Naive thymus-derived CD4-positive, alpha-beta T cell (primary cell): ENCODE measurements at places on chromosomes 12 and 14.

- H3K4me1 ChIP-seq: no peaks in the 10 kb centered on the region
- H3K36me3 ChIP-seq: no peaks in the 10 kb centered on the region
- H3K4me3 ChIP-seq: no peak overlapping the region
- no peak for DNase-seq
Observed at GRCh38 chr12:67382241-67382871, 113.2 kb downstream of the CAND1 start.

DNA sequence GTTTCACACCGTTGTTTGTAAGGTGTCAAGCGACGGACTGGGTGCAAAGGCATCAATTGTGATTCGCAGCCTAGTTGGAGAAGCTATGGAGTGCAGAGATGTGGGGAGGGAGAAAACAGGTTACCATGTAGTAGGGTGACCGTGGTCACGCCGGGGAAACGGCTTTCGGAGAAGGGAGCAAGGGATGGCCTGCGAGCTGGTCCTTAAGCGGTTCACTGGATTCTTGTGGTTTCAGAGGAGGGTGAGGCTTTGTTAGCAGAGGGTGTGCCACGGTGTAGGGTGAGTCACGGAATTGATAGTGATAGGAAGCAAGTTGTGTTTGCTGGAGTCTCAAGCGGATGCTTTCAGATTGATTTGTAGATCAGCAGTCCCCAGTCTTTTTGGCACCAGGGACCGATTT, 2.3 kb downstream of the PIWIL1 start:
- no peaks in the 10 kb centered on the region for H3K27me3 ChIP-seq
- no peaks in the 10 kb centered on the region for H3K4me1 ChIP-seq
- H3K36me3 ChIP-seq: no peaks in the 10 kb centered on the region

GRCh38 chr12:109610523-109610922, 36.9 kb downstream of the MVK start:
- no peaks in the 10 kb centered on the region for H3K36me3 ChIP-seq
- H3K27ac ChIP-seq: no peak overlapping the region
- no peak overlapping the region for H3K4me3 ChIP-seq
- no peaks in the 10 kb centered on the region for H3K27me3 ChIP-seq
- DNase-seq: no peak

DNA sequence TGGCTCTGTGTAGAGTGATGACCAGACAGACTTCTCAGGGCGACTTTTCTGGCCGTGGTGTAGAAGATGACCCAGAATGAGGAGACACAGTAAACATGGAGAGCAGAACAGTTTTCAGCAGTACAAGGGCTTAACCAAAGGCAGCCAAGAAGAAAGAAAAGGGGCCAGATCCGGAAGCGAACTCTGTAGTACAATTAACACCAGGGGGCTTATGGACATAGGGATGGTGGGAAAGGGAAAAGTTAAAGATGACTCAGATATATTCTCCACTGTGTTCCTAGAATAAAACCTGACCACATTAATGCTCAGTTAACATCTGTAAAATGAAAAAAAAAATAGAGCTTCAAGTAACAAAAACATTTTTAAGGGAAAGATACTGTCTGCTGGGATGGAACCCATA, 60.2 kb downstream of the LGR5 start:
- no peaks in the 10 kb centered on the region for H3K36me3 ChIP-seq
- no peaks in the 10 kb centered on the region for H3K27me3 ChIP-seq
- no peak overlapping the region for H3K27ac ChIP-seq
- H3K4me3 ChIP-seq: no peak overlapping the region
- DNase-seq: no peak

- no peaks in the 10 kb centered on the region for H3K36me3 ChIP-seq
- H3K27ac ChIP-seq: no peak overlapping the region
- peaks cover 30% of the 10 kb centered on the region for H3K27me3 ChIP-seq
- H3K4me1 ChIP-seq: peaks cover 3% of the 10 kb centered on the region
- DNase-seq: peak; percentile 19
Observed at GRCh38 chr12:27969624-27970400, 2.7 kb downstream of the PTHLH start.

GRCh38 chr12:104575442-104576186, 118.9 kb downstream of the CHST11 start:
- H3K4me1 ChIP-seq: no peaks in the 10 kb centered on the region
- no peaks in the 10 kb centered on the region for H3K27me3 ChIP-seq
- no peaks in the 10 kb centered on the region for H3K36me3 ChIP-seq
- no peak for DNase-seq

DNA sequence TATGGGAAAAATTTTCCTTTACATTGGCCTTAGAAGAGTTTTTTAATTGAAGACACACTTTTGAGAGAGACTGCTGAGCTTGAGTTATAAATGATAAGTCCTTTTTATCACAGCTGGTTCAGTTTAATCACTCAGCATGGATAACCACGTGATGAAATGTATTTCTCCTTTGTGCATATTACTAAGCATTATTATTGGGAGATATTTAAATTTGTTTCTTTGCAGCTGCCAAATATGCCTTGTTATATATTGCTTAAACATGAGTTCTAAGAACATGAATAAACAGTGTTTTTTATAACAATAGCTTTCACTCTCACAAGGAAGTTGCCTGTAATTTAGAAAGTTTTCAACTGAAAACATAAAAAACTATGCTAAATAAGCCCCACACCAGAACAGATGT, 293.5 kb upstream of the LRFN5 start:
- DNase-seq: no peak
- no peaks in the 10 kb centered on the region for H3K27me3 ChIP-seq
- H3K27ac ChIP-seq: no peak overlapping the region
- H3K36me3 ChIP-seq: no peaks in the 10 kb centered on the region

DNA sequence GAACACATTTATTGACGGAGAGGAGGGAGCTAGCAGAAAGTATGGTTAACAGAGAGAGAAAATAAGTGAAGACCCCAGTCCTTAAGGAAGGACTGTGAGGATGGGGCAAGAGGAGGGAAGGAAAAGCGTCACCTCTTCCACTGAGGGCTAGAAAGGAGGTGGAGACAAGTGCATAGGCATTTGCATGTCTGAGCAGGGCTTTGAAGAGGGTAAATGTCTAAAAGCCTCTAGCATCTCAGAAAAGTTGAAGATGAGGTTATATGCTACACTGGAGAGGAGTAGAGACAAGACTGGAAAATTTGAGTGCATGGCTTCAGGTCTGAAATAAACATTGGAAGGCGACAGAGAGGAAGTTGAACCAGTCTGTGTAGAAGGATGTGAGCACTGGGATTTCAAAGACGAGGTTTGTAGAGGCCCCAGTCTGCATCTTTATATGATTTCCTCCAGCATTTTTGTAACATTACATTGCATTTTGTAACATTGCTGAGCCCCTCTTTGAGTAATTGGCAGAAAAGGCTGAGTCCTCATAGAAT, 98.5 kb upstream of the IFNG-AS1 start:
- H3K4me1 ChIP-seq: no peaks in the 10 kb centered on the region
- no peak for DNase-seq
- no peaks in the 10 kb centered on the region for H3K36me3 ChIP-seq
- H3K27ac ChIP-seq: no peak overlapping the region
- H3K27me3 ChIP-seq: no peaks in the 10 kb centered on the region

- no peak for DNase-seq
- H3K27ac ChIP-seq: no peak overlapping the region
- no peak overlapping the region for H3K4me3 ChIP-seq
- H3K27me3 ChIP-seq: no peaks in the 10 kb centered on the region
- H3K4me1 ChIP-seq: no peaks in the 10 kb centered on the region
- H3K36me3 ChIP-seq: no peaks in the 10 kb centered on the region
Observed at GRCh38 chr12:91098941-91099340, 12.4 kb downstream of the LUM start.

DNA sequence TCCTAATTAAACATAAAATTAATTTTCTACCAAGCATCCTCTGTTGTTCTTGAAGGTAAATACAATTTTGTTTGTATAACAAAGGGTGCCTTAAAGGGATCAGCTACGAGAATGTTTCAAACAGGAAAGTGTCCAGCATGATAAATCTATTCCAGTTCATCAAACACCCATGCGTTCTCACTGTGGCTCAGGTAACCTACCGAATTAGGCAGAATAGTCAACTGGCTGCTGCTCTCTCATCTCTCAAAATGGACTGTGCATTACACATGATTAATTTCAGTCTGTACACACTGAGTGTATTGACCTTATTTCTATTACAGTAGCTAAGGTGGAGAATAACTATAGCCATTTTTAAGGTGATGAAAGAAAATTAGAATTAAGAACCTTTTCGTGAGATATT, 127.5 kb upstream of the RMST start:
- H3K36me3 ChIP-seq: no peaks in the 10 kb centered on the region
- H3K27ac ChIP-seq: no peak overlapping the region
- no peaks in the 10 kb centered on the region for H3K4me1 ChIP-seq
- no peaks in the 10 kb centered on the region for H3K27me3 ChIP-seq
- no peak overlapping the region for H3K4me3 ChIP-seq

- H3K27ac ChIP-seq: no peak overlapping the region
- no peaks in the 10 kb centered on the region for H3K4me1 ChIP-seq
- H3K27me3 ChIP-seq: no peaks in the 10 kb centered on the region
- H3K4me3 ChIP-seq: no peak overlapping the region
Observed at GRCh38 chr12:89217472-89217871, 134.8 kb downstream of the DUSP6 start.

- H3K4me1 ChIP-seq: peaks cover 28% of the 10 kb centered on the region
- peak; percentile 13 for DNase-seq
- no peak overlapping the region for H3K27ac ChIP-seq
- no peak overlapping the region for H3K4me3 ChIP-seq
- H3K27me3 ChIP-seq: no peaks in the 10 kb centered on the region
Observed at GRCh38 chr12:52579468-52580465, 6.1 kb upstream of the KRT74 start.

DNA sequence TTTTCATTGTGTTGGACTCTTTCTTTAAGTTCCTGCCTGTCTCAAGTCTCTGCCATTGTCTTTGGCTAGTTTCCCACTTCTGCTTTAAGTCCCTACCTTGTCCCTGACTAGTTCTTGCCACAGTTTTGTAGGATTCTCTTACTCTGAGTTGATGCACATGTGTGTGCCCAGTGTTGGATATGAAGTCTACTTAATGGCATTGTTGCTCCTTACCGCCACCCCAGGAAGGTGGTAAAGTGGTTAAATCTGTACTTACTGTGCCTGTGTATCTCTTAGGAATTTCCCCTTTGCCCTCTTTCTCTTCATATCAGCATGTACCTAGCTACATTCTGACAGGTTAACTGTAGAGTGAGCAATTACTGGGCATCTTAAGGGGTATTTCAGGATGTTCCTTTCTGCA, 227.1 kb downstream of the NUBPL start:
- H3K4me3 ChIP-seq: no peak overlapping the region
- DNase-seq: no peak
- H3K4me1 ChIP-seq: no peaks in the 10 kb centered on the region

DNA sequence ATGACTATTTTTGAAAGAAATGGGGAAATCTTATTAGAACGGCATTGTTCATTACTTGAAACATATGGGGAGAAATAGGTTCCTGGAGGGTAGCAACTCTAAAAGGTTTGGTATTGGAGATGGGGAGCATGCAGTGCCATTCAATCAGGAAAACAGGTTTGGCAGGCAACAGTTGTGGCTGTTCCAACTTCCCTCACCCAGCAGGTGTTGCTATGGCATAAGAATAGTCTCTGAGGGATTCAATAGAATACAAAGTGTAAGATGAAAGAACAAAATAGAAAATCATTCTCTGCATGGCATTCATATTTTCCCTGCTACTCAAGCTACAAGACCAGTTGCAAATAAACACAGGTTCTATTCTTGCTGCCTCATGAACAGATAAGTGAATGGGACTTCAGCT, 393.3 kb upstream of the RPL10L start:
- H3K4me3 ChIP-seq: no peak overlapping the region
- no peak for DNase-seq
- H3K27me3 ChIP-seq: no peaks in the 10 kb centered on the region
- H3K4me1 ChIP-seq: no peaks in the 10 kb centered on the region
- H3K27ac ChIP-seq: no peak overlapping the region

DNA sequence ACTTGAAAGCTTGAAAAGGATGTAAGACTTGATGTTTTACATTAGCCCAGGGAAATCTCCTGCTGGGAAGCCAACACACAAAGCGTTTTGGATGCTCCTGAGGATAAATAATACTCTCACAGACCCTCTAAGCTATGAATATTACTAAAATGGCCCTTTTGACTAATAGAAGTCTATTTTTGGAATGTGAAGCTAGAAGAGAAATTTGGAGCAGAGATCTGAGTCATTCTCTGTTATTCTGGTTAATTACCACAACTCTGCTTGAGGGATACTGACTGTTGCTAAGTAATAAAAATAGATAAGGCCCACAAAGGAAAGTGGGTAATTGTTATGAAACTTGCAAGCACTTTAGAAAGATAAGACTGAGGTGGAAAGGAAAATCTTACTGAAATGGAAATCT, 346.2 kb upstream of the STXBP6 start:
- H3K36me3 ChIP-seq: no peaks in the 10 kb centered on the region
- H3K27ac ChIP-seq: no peak overlapping the region
- H3K4me1 ChIP-seq: no peaks in the 10 kb centered on the region
- no peak for DNase-seq

GRCh38 chr14:30855345-30856037, 18.9 kb upstream of the COCH start:
- peaks cover 4% of the 10 kb centered on the region for H3K27me3 ChIP-seq
- no peak for DNase-seq
- H3K4me3 ChIP-seq: no peak overlapping the region
- H3K27ac ChIP-seq: no peak overlapping the region
- H3K36me3 ChIP-seq: no peaks in the 10 kb centered on the region

DNA sequence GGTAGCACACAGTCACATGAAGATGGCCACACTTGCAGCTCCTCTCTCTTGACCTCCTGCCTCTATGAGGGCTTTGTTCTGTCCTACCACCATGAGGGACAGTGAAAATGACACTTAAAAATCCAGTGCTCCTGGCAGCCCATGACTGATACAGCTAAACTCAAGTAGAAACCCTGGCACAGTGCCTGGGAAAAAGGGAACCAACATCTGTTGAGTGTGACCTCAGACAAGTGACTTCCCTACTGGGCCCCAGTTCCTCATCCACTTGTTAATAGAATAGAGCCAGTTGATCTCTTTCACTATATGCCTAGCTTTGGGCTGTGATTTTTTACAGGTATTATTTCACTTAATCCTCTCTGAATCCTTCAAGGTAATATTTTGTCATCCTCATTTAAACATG, 4.8 kb downstream of the GUCY2C start:
- DNase-seq: no peak
- H3K4me1 ChIP-seq: no peaks in the 10 kb centered on the region
- H3K4me3 ChIP-seq: no peak overlapping the region

DNA sequence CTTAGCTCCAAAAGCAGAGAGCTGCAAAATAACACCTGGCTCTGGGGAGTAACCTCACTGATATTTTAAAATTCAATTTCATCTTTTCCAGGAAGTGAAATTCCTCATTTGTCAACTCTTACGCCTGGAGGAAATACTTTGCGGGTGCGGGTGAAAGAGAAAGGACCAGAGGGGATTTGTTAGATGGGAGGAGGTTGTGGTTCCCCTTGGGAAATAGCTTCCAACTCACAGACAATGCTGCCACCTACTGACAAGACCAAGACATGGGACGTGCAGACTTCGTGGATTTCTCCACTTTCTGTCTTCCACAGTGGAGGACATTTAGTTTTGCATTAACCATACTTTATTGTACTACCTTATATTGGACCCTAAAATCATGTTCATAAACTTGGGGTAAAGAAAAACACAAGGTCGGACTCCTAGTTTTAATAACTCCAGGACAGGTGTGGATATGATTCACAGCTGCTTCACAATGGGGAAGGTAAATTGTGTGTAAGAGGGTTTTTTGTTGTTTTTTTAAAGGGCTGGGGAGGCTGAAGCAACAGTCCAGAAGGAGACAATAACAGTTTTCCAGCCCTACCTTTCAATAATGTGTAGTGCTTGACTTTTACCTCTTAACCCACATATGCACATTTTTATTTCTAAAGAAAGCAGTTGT, 10.8 kb downstream of the FBXL14 start:
- no peaks in the 10 kb centered on the region for H3K36me3 ChIP-seq
- H3K4me1 ChIP-seq: peaks cover 6% of the 10 kb centered on the region
- H3K27ac ChIP-seq: no peak overlapping the region
- no peaks in the 10 kb centered on the region for H3K27me3 ChIP-seq
- no peak overlapping the region for H3K4me3 ChIP-seq
- DNase-seq: peak; percentile 73
